Renal cortical epithelial cell (primary cell): ENCODE measurements at places on chromosomes 7 and 10. TPM values are rescaled to one million over a fixed set of nuclear protein-coding genes. Genes with fewer than 3 reads are reported as not detected.

GRID1 gene
- total RNA-seq, result 0.17 and 0.20 TPM in 2 replicates

DNA sequence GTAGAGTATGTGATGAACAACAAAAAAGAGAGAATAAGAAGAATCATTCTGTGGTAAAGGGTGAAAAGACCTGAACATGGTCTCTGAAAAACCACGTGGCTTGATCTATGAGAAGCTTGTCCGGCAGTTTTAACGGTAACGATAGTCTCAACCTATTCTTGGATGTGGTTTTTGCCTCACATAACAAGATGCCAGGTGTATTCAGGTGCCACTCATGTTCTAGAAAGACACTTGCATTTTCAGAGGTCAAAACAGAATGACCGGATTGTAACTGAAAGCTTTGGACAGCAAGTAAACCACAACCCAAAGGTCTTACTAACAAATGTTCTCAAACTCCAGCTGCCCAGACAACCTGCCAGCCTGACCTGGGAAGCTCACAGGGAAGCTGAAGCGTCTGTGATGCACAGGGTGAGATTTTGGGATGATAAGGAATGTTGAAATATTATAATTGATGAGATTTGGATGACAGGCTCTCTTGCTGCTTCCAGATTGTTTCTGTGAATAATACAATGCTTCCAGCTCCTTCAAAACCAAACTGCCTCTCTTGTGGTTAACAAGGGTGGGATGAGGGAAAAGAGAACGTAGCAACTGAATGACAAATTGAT is 137.4 kb upstream of the GRB10 start:
- DNase-seq, result no peak

GRCh38 chr7:92466682-92467081 is 11.1 kb downstream of the ERVW-1 start:
- no peak for DNase-seq

GRCh38 chr10:29559996-29560395 is 74.8 kb downstream of the SVIL start:
- DNase-seq, result no peak

DNA sequence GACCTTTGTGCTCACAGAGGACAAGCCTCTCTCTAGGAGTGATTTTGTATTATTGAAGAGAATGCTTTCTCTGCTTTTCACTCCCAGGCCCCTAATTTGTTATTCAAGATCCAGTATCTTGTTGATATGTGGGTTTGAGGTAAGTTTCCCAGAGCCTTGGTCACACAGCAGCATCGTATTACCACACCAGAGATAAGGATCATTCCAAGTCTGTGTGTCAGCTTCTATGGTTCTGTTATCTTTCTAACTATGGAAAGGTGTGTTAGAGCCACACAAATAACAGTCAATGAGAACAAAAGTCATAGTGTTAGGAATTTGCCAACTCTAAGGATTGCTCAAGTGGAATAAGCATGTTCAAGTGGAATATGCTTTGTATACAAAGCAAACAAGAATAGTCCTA is 1208.3 kb downstream of the GATA3 start:
- DNase-seq, result no peak
